ENCODE measurements at places on chromosomes 2 and 18.

- H3K4me3 ChIP-seq = no peak overlapping the region
- H3K27ac ChIP-seq = no peak overlapping the region
- no peaks in the 10 kb centered on the region for H3K27me3 ChIP-seq
- H3K4me1 ChIP-seq = no peaks in the 10 kb centered on the region
- no peak for DNase-seq
These were observed 610.2 kb downstream of the DCC start for GRCh38 chr18:52950155-52950554.

DNA sequence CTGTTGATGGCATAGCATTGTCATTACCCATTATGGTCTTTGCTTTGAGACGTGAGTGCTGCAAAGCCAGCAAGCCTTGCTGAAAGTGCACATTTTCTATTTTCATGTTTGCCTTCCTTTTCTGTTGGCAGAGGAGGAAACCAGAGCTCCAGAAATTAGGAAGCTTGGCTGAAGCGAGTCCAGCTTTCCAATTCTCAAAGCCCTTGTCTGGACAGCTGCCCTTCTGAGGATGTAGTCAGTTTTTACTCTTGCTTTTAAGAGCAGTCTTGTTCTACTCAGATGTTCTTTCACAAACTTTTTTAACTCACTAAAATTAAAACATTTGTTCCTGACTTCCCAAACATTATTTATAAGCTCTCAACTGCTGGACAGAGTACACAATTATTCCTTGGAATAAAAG is 93.8 kb downstream of the ICOS start:
- no peak for DNase-seq
- no peaks in the 10 kb centered on the region for H3K4me1 ChIP-seq
- H3K27me3 ChIP-seq = no peaks in the 10 kb centered on the region
- H3K27ac ChIP-seq = no peak overlapping the region

DNA sequence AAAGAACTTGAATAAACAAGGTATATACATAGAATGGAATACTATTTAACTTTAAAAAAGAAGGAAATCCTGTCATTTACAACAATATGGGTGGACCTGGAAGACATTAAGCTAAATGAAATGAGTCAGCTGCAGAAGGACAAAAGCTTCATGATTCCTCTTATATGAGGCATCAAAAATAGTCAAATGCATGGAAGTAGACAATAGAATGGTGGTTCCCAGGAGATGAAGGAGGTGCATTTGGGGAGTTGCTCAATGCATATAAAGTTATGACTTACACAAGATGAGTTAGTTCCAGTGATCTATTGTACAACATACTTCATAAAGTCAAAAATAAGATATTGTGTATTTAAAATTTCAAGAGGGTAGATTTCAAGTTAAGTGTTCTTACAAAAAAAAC is 426.1 kb upstream of the UBE2E3 start:
- no peak overlapping the region for H3K4me3 ChIP-seq
- H3K4me1 ChIP-seq = no peaks in the 10 kb centered on the region
- no peak overlapping the region for H3K27ac ChIP-seq
- DNase-seq = no peak
- H3K36me3 ChIP-seq = no peaks in the 10 kb centered on the region
- H3K27me3 ChIP-seq = no peaks in the 10 kb centered on the region

DNA sequence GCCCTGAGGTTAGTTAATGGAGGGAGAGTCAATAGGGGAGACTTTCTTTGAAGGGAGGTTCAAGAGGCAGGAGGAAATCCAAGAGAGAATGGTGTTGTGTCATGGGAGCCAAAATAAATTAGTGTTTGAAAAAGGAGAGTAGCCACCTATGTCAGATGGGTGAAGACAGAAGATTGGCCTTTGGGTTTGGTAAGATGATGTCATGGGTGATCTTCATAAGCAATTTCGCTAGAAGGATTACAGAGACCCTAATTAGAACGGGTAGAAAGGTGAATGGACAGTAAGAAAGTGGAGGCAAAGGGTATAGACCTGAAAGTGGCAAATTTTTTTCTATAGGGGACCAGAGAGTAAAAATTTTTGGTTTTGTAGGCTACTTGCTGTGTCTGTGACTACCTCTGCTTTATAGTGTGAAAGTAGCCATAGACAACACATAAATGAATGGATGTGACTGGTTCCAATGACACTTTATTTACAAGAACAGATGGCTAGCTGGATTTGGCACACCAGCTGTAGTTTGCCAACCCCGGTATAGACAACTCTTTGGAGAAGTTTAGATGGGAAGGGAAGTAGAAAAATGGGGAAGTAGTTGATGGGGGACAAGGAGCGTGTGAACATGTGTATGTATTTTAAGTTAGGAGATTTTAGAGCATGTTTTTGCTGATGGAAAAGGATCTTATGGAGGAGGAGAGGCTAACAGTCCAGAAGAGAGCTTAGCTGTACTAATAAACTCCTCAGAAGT is 9.3 kb downstream of the STAMBP start:
- no peak overlapping the region for H3K4me3 ChIP-seq
- DNase-seq = no peak
- H3K36me3 ChIP-seq = peaks cover 2% of the 10 kb centered on the region
- H3K4me1 ChIP-seq = peaks cover 40% of the 10 kb centered on the region
- no peaks in the 10 kb centered on the region for H3K27me3 ChIP-seq
- H3K27ac ChIP-seq = peak overlapping the region; percentile 99

DNA sequence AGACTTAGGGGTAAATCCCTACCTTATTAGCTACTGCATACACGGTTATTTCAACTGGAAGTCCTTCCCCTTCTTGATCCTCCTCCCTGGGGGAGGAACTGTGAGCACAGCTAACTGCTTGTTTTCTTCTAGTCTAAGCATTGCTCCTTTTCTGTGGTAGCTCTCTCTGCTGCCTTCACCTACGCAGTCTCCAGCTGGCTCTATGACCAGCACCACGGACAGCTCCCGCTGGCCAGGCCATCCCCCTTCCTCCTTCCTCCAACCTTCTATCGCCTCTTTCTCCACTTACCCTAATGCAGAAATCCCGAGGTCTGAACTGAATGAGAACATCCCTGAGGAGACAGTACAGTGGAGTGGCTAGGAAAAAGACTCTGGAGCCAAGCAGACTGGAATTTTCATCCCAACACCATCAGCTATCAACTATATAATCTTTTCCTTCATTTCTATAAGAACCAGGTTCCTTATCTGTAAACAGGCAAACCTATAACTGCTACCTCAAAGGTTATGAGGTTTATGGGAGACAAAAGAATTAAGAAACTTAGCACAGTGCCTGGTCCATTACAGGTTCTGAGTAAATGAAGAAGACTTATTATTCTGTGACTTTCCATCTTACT is 4.7 kb upstream of the CFAP65 start:
- peaks cover 4% of the 10 kb centered on the region for H3K4me1 ChIP-seq
- no peaks in the 10 kb centered on the region for H3K36me3 ChIP-seq
- H3K27ac ChIP-seq = no peak overlapping the region

- H3K4me1 ChIP-seq = no peaks in the 10 kb centered on the region
- no peaks in the 10 kb centered on the region for H3K27me3 ChIP-seq
- no peaks in the 10 kb centered on the region for H3K36me3 ChIP-seq
- no peak for DNase-seq
- H3K4me3 ChIP-seq = no peak overlapping the region
These were observed 34.5 kb upstream of the TMEM87B start for GRCh38 chr2:112020561-112020960.

GRCh38 chr2:233436191-233436581 is 81.9 kb downstream of the DGKD start:
- H3K36me3 ChIP-seq = peaks cover 72% of the 10 kb centered on the region
- no peak for DNase-seq
- peak overlapping the region; percentile 96 for H3K27ac ChIP-seq
- H3K4me1 ChIP-seq = peaks cover 59% of the 10 kb centered on the region
- no peaks in the 10 kb centered on the region for H3K27me3 ChIP-seq

GRCh38 chr2:130908832-130909231 is 72.1 kb downstream of the ARHGEF4 start:
- no peaks in the 10 kb centered on the region for H3K36me3 ChIP-seq
- H3K4me1 ChIP-seq = no peaks in the 10 kb centered on the region
- H3K27ac ChIP-seq = no peak overlapping the region
- H3K27me3 ChIP-seq = peaks cover 4% of the 10 kb centered on the region

DNA sequence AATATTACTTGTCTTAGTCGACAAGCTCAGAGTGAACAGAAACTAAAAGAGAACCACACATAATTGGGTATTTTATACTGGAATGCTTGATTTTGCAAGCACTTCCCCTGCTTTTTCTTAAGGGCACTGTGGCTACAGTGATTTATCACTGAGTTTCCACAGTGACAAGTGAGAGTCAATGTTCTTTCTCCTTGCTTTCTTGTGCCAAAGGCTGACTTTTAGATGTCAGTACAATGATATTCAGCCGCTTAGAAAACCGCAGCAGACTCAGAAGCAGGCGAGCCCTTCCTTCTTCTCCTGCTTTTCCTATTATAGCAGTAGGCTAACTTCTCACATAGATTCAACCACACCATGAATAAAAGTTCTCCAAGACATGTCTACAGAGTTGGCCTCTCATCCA is 1603.6 kb upstream of the NXPH2 start:
- H3K36me3 ChIP-seq = no peaks in the 10 kb centered on the region
- no peak for DNase-seq
- no peaks in the 10 kb centered on the region for H3K4me1 ChIP-seq
- no peaks in the 10 kb centered on the region for H3K27me3 ChIP-seq
- H3K4me3 ChIP-seq = no peak overlapping the region
- no peak overlapping the region for H3K27ac ChIP-seq

DNA sequence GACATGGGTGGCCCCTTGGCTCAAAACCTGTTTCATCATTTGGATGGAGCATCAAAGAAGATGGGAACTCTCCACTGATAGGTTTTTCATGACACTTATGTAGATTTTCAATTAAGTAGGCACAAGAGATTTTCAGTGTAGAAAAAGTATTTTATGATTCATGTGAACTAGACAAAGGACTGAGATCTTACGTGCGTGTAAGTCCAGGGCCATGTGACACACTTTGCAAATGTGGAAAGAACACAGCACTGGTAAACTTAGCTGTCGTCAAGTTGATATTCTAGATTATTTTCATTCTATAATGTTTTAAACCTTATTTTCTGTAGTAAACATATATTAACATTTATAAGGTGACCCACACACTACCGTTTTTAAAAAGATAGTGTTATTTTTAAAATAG is 37.4 kb downstream of the RNF144A start:
- H3K4me1 ChIP-seq = peaks cover 28% of the 10 kb centered on the region
- H3K27me3 ChIP-seq = no peaks in the 10 kb centered on the region

DNA sequence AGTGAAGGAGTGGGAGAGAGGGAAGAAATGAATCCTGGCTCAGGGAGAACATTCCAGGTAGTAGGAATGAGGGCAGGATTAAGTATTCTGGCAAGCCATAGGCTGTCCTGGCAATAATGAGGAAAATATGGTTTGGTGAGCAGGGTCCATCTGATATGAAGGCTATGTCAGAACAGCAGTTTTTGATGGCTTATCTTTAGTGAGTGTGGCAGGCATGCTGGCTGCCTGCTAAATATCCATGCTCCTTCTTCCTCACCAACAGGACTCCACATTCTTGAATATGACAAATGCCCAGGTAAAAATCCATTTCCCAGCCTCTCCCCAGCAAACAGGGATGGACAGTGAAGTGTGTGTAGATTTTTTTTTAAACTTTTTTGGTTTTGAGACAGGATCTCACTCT is 13.2 kb upstream of the CTIF start:
- no peak for DNase-seq
- no peaks in the 10 kb centered on the region for H3K27me3 ChIP-seq
- no peaks in the 10 kb centered on the region for H3K36me3 ChIP-seq
- no peak overlapping the region for H3K27ac ChIP-seq
- H3K4me1 ChIP-seq = peaks cover 7% of the 10 kb centered on the region
- H3K4me3 ChIP-seq = no peak overlapping the region

DNA sequence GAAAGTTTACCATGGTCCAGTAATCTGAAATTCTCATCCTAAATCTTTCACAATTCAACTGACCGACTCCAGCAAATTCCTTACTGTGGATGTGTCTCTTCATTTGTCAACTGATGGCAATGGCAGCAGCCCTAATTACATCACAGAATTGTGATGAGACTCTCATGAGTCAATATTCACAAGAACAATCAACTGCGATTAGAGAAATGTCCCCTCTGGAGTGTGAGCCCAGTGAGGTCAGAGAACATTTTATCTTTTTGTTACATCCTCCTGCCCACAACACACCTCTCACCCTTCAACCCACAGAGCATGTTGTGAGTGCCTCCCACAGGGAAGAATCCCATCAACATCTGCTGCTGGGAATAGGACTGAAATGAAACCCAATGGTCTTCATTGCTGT is 73.6 kb downstream of the CD226 start:
- H3K4me1 ChIP-seq = no peaks in the 10 kb centered on the region
- H3K27ac ChIP-seq = no peak overlapping the region
- H3K4me3 ChIP-seq = no peak overlapping the region
- no peaks in the 10 kb centered on the region for H3K27me3 ChIP-seq
- no peak for DNase-seq
- H3K36me3 ChIP-seq = no peaks in the 10 kb centered on the region

DNA sequence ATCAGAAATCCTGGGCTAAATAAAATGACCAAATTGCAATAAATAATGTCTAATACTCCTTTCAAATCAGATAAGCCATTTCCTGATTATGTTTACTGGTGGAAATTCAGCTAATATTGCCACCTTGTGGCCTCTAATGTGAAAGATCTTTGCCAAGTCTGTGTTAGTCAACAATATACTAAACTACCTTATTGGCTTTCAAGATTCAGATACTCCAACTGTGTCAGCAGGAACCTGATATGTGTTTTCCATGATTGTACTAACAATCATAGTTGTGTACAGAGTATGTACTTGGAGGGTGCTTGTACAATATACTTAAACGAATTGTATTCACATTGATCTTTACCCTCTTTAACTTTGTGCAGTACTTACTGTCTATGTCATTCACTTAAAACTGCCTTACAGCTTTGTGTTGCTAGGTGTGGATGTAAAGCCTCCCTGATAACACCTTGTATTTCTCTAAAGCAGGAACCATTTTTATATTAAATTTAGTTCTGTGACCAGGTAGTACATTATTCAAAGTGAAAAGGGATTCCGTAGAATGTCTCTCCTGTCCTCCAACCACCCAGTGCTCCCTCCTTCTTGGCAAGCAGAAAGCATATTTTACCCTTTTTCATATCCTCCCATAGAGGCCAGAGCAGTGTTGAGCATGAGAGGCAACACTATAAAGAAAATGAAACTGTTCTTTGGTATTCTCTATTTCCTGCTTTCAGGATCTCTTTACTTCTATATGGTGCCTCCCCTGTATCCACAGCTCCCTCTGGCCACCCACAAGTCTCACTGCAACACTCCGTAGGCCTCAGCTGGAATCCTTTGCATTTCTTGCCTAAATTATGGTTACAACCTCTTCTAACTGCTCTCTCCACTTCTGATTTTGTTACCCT is 75.2 kb upstream of the C2orf15 start:
- no peaks in the 10 kb centered on the region for H3K4me1 ChIP-seq
- no peak overlapping the region for H3K27ac ChIP-seq
- no peak overlapping the region for H3K4me3 ChIP-seq
- no peaks in the 10 kb centered on the region for H3K36me3 ChIP-seq
- no peaks in the 10 kb centered on the region for H3K27me3 ChIP-seq
- DNase-seq = no peak

GRCh38 chr2:187552828-187553681 is 1.2 kb downstream of the TFPI start:
- no peaks in the 10 kb centered on the region for H3K27me3 ChIP-seq
- H3K36me3 ChIP-seq = peaks cover 2% of the 10 kb centered on the region
- H3K27ac ChIP-seq = peak overlapping the region; percentile 80
- no peak for DNase-seq
- peak overlapping the region; percentile 72 for H3K4me3 ChIP-seq

All from psoas muscle (tissue), 8 donors.